ENCODE measurements at places on chromosomes 5 and 9.

GRCh38 chr9:96186591-96187011 lies 115.4 kb downstream of the HSD17B3 start:
- H3K4me1 ChIP-seq: no peaks in the 10 kb centered on the region
- H3K27me3 ChIP-seq: peaks cover 18% of the 10 kb centered on the region
- H3K4me3 ChIP-seq: no peak overlapping the region
- no peak overlapping the region for H3K27ac ChIP-seq

- no peak overlapping the region for H3K27ac ChIP-seq
- no peak overlapping the region for H3K4me3 ChIP-seq
- DNase-seq: no peak
- H3K4me1 ChIP-seq: no peaks in the 10 kb centered on the region
Measured at GRCh38 chr5:147340941-147341340, 106.1 kb downstream of the STK32A start.

GRCh38 chr5:111229221-111229835 lies 5.1 kb downstream of the CAMK4 start:
- H3K27ac ChIP-seq: peak overlapping the region; percentile 96
- H3K36me3 ChIP-seq: peaks cover 41% of the 10 kb centered on the region
- no peak for DNase-seq

DNA sequence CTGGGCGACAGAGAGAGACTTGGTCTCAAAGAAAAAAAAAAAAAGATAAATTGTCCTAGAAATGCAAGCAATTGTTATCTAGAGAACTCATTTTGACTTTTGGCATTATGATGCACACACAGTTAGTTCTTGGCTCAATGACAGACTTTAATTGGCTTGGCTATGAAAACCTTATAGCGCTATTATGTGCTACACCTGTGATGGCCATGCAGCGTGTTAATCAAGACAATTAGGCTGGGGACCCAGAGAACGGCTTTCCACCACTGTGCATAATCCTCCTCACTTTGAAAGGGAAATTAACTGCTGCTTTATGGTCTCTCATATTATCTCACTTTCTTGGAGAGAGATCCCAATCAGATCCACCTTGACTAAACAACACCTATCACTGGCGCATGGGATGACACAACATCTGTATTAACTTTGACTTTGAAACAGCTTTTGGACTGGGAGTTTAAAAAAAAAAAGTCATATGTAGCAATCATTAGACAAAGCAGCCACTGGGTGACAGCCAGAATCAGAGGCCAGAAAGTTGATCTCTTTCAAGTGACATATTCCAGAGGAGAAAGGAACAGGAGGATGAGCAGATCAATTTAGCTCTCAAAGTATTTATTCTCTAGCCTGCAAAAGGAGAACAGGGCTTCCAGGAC lies 132.5 kb downstream of the PPP2R2B start:
- H3K4me1 ChIP-seq: no peaks in the 10 kb centered on the region
- H3K27ac ChIP-seq: no peak overlapping the region
- peaks cover 3% of the 10 kb centered on the region for H3K36me3 ChIP-seq
- no peak for DNase-seq

DNA sequence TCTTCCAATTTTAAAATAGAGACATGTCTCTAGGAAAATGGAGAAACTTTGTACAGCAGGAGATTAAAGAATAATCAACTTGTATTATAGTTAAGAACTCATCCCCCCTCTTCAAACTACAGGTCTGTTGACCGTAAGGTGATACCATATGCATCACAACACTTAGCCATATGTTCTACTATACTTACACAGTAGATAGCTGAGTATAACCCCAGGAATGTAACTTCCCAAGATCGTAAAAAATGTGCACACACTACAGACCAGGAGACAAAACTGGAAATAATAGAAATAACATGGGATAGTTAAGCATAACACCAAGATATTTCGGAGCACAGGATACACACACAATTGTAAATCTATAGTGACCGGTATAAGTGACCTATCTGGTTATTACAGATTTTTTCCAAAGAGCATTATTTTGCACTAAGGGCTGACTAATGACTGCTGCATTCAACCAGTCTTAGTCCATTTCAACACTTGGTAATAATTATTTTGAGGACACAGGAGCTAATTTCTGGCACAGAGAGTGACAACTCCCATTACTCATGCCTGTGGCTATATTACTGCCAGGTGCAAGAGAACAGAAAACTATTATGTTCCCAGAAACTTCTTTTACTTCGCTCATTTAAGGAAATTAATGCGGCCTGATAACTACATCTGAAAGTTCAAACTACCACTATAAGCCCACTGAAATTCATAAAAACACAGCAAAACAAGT lies 15.4 kb upstream of the ZNF622 start:
- no peak for DNase-seq
- peaks cover 13% of the 10 kb centered on the region for H3K36me3 ChIP-seq
- H3K27ac ChIP-seq: no peak overlapping the region
- no peak overlapping the region for H3K4me3 ChIP-seq
- H3K4me1 ChIP-seq: peaks cover 11% of the 10 kb centered on the region

DNA sequence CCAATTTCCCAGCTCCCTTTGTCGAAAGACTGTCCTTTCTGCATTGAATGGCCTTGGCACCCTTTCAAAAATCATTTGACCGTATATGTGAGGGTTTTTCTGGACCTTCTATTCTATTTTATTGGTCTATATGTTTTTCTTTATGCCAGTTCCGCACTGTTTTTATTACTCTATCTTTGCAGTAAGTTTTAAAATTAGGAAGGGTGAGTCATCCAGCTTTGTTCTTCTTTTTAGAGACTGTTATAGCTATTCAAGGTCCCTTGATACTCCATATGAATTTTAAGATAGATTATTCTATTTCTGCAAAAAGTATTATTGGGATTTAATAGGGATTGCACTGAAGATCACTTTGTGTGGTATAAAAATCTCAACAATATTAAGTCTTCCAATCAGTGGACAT lies 44.2 kb upstream of the STARD4 start:
- H3K4me1 ChIP-seq: peaks cover 16% of the 10 kb centered on the region
- H3K36me3 ChIP-seq: peaks cover 5% of the 10 kb centered on the region
- no peak overlapping the region for H3K4me3 ChIP-seq
- peaks cover 8% of the 10 kb centered on the region for H3K27me3 ChIP-seq
- DNase-seq: no peak

GRCh38 chr5:135040034-135040332 lies 6.0 kb upstream of the PITX1 start:
- H3K27me3 ChIP-seq: peaks cover 89% of the 10 kb centered on the region
- DNase-seq: no peak
- H3K4me3 ChIP-seq: no peak overlapping the region

GRCh38 chr5:108820983-108821382 lies 73.3 kb downstream of the FER start:
- no peak overlapping the region for H3K27ac ChIP-seq
- no peak overlapping the region for H3K4me3 ChIP-seq
- no peaks in the 10 kb centered on the region for H3K27me3 ChIP-seq
- peaks cover 6% of the 10 kb centered on the region for H3K4me1 ChIP-seq
- no peak for DNase-seq
- peaks cover 12% of the 10 kb centered on the region for H3K36me3 ChIP-seq

DNA sequence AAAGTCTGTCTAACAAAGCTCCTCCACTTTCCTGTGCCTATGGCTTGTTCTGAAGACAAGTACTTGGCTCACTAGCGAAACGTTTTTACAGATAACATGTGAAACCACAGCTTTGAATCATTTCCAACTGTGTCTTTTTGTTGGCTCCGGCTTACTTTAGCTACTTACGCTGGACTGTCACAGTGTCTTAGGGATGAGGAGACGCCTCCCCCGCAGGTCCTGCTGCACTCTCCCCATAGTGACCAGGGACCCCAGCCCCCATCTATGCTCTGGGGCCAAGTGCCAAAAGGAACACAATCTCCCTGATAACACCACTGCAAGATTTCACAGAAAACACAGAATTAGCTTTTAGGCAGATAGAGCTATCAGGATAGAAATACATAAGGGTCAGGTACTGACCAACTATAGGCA lies 219.1 kb downstream of the ADAMTS6 start:
- no peak overlapping the region for H3K4me3 ChIP-seq
- no peak for DNase-seq
- peaks cover 10% of the 10 kb centered on the region for H3K36me3 ChIP-seq

DNA sequence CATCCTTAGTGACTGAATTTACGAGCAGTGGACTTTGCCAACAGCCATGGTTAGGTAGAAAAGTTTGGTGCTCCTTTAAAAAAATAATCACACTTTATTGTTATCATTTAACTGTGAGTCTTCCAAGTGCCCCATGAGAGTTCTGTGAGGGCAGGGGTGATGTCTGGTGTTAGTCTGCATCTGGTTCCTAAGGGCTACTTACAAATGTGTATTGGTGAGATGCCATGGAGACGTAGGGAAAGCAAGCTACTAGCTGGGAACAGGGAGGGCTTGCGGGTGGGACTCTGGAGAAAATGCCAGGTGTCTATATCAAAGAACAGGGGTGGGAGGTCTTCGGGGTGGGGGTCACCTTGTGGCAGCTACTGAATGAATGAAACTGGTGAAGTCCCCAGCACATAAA lies 47.1 kb upstream of the EBF1 start:
- no peak overlapping the region for H3K27ac ChIP-seq
- no peak overlapping the region for H3K4me3 ChIP-seq
- peaks cover 2% of the 10 kb centered on the region for H3K4me1 ChIP-seq
- H3K36me3 ChIP-seq: no peaks in the 10 kb centered on the region
- DNase-seq: no peak

DNA sequence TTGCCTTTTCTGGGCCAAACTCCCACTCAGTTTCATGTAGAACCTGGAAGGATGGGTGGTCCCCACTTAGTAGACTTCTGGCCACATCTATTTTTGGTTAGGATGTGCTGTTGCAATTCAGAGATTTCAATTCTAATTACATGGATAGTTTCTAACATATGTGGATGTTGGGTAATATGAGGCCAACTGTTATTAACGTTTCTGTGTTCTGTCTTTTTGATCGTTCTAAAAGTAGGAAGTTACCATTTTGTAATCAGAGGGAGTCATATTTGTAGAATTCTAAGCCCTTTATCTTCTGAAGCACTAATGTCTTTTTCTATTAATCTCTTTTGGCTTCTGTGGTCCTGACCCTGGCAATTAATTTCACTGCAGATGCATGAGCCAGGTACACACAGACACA lies 141.6 kb upstream of the SPEF2 start:
- H3K27me3 ChIP-seq: no peaks in the 10 kb centered on the region
- no peak overlapping the region for H3K27ac ChIP-seq
- H3K36me3 ChIP-seq: peaks cover 6% of the 10 kb centered on the region
- DNase-seq: no peak
- no peak overlapping the region for H3K4me3 ChIP-seq

DNA sequence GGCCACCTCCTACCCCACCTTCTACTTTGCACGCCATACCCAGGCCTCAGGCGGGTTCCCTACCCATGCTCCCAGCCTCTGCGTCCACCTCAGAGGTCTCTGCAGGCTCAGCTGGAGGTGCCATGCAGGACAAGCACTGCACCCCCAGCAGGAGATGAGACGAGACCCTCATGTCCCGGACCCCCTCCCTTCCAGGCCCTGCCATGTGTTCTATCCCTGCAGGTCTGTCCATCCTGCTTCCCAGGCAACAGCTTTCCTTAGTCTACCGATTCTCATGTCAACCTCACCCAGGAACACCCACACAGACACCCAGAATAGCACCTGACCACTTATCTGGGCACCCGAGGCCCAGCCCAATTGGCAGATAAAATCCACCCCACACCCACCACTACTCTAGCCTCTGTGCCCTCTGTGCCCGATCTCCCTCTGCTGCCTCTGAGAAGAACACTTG lies 52.1 kb downstream of the SEMA4D start:
- H3K4me3 ChIP-seq: peak overlapping the region; percentile 5
- DNase-seq: no peak
- peak overlapping the region; percentile 90 for H3K27ac ChIP-seq
- no peaks in the 10 kb centered on the region for H3K27me3 ChIP-seq
- peaks cover 91% of the 10 kb centered on the region for H3K4me1 ChIP-seq
- peaks cover 68% of the 10 kb centered on the region for H3K36me3 ChIP-seq

GRCh38 chr5:61591859-61592258 lies 259.8 kb downstream of the ZSWIM6 start:
- H3K4me3 ChIP-seq: no peak overlapping the region
- H3K27me3 ChIP-seq: peaks cover 3% of the 10 kb centered on the region
- no peaks in the 10 kb centered on the region for H3K36me3 ChIP-seq

DNA sequence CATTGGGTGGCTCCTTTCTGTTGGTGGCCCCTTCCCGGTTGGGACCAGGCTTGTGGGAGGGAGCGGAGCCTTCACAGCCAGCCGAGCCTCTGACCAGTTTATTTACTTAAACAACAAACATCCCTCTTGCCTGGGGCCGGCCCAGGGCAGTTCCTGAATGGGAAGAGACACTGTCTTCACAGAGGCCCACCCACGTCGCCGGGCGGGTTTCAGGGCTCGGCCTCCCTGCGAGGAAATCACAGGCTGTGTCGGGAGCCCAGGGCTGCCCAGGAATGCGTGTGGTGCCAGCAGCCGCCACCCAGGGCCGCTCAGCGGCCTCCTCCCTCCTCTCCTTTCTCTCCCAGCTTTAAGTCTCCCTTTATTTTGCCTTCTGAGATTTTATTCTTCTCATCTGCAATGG lies 132.5 kb downstream of the HSD17B3 start:
- no peak overlapping the region for H3K27ac ChIP-seq
- H3K4me3 ChIP-seq: no peak overlapping the region
- no peaks in the 10 kb centered on the region for H3K36me3 ChIP-seq
- H3K4me1 ChIP-seq: no peaks in the 10 kb centered on the region

- DNase-seq: no peak
- no peak overlapping the region for H3K4me3 ChIP-seq
- no peaks in the 10 kb centered on the region for H3K4me1 ChIP-seq
- H3K27me3 ChIP-seq: peaks cover 22% of the 10 kb centered on the region
- H3K27ac ChIP-seq: no peak overlapping the region
Measured at GRCh38 chr5:103424453-103425205, 138.0 kb downstream of the NUDT12 start.

DNA sequence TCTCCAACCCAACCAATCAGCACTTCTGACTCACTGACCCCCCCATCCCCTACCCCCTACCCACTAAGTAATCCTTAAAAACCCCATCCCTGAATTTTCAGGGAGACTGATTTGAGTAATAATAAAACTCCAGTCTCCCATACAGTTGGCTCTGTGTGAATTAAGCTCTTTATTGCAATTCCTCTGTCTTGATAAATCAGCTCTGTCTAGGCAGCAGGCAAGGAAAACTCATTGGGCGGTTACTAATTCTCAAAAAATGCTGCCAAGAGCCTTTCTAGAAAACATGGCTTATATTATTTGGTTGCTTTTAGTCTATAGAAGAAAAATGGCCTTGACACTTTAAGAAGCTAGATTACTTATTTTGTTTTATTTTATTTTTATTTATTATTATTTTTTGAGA lies 131.7 kb downstream of the SUSD1 start:
- no peak overlapping the region for H3K4me3 ChIP-seq
- H3K27me3 ChIP-seq: peaks cover 17% of the 10 kb centered on the region
- peaks cover 24% of the 10 kb centered on the region for H3K4me1 ChIP-seq
- no peak overlapping the region for H3K27ac ChIP-seq
